Neural crest cell (in vitro differentiated cells): ENCODE measurements at places on chromosomes 6 and 20. TPM values are rescaled to one million over a fixed set of nuclear protein-coding genes. Genes with fewer than 3 reads are reported as not detected.

GRCh38 chr20:4017051-4017712 is 1.8 kb upstream of the RNF24 start:
- DNase-seq, result no peak
- no peaks in the 10 kb centered on the region for H3K36me3 ChIP-seq
- peak overlapping the region; percentile 74 for H3K4me3 ChIP-seq

- DNase-seq, result no peak
- peaks cover 3% of the 10 kb centered on the region for H3K36me3 ChIP-seq
These were observed 429.6 kb downstream of the BCKDHB start for GRCh38 chr6:80535914-80536565.

GRCh38 chr20:22472447-22473100 is 111.8 kb downstream of the FOXA2 start:
- no peaks in the 10 kb centered on the region for H3K36me3 ChIP-seq
- H3K4me3 ChIP-seq, result no peak overlapping the region
- no peak for DNase-seq
- H3K4me1 ChIP-seq, result no peaks in the 10 kb centered on the region
- H3K27me3 ChIP-seq, result peaks cover 81% of the 10 kb centered on the region

GRCh38 chr6:22765015-22765414 is 195.6 kb downstream of the HDGFL1 start:
- H3K27me3 ChIP-seq, result no peaks in the 10 kb centered on the region
- DNase-seq, result no peak
- H3K27ac ChIP-seq, result no peak overlapping the region
- peaks cover 3% of the 10 kb centered on the region for H3K36me3 ChIP-seq

- no peaks in the 10 kb centered on the region for H3K4me1 ChIP-seq
- no peak for DNase-seq
- no peak overlapping the region for H3K27ac ChIP-seq
- H3K4me3 ChIP-seq, result no peak overlapping the region
These were observed 85.8 kb upstream of the ARMC2 start for GRCh38 chr6:108762394-108762793.

- peak overlapping the region; percentile 16 for H3K4me3 ChIP-seq
- H3K27ac ChIP-seq, result no peak overlapping the region
- H3K27me3 ChIP-seq, result no peaks in the 10 kb centered on the region
- DNase-seq, result peak; percentile 36
These were observed 67.3 kb downstream of the ATP9A start for GRCh38 chr20:51700809-51701285.

DNA sequence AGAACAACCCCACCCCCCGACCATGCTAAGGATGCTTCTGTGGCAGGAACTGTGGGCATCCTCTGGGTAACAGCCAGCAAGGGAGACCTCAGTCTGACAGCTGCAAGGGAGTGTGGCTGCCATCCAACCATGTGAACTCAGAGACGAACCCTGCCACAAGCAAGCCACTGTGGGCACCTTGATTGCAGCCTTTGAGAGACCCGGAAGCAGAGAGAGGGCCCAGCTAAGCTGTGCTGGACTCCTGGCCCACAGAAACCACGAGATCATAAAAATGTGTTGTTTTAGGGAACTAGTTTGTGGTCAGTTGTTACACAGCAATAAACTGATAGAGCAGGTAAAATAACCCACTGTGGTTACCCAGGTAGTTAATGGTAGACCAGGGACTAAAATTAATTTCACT is 414.6 kb downstream of the CDH26 start:
- peaks cover 8% of the 10 kb centered on the region for H3K27me3 ChIP-seq
- no peaks in the 10 kb centered on the region for H3K36me3 ChIP-seq
- no peak for DNase-seq
- no peak overlapping the region for H3K27ac ChIP-seq
- no peaks in the 10 kb centered on the region for H3K4me1 ChIP-seq

- peaks cover 17% of the 10 kb centered on the region for H3K36me3 ChIP-seq
- H3K4me3 ChIP-seq, result peak overlapping the region; percentile 64
- no peak for DNase-seq
- peak overlapping the region; percentile 88 for H3K27ac ChIP-seq
- peaks cover 7% of the 10 kb centered on the region for H3K4me1 ChIP-seq
- H3K27me3 ChIP-seq, result no peaks in the 10 kb centered on the region
These were observed 8.7 kb downstream of the ZMYND8 start for GRCh38 chr20:47347661-47348435.

GRCh38 chr6:1797801-1798200 is 188.1 kb downstream of the FOXC1 start:
- no peak for DNase-seq
- H3K27ac ChIP-seq, result no peak overlapping the region
- H3K27me3 ChIP-seq, result no peaks in the 10 kb centered on the region
- peaks cover 9% of the 10 kb centered on the region for H3K4me1 ChIP-seq
- no peaks in the 10 kb centered on the region for H3K36me3 ChIP-seq

DNA sequence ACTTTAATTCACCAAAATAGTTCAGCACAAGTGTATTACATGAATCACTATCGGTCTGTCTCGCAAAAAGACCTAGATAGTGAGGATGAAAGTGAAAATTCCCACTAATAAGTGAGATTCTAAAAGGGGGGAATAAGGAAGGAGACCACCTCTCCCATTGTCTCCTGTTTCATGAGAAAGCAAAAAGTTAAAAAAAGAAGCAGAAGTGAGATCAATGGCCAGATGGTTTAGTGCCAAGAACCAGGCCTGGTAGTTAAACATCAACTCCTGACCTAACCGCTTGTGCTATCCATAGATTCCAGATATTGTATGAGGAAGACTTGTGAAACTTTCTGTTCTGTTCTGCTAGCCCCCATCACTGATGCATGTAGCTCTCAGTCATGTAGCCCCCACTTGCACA is 293.0 kb downstream of the RNGTT start:
- no peak overlapping the region for H3K27ac ChIP-seq
- H3K4me3 ChIP-seq, result no peak overlapping the region
- DNase-seq, result no peak

- H3K4me3 ChIP-seq, result no peak overlapping the region
- peaks cover 4% of the 10 kb centered on the region for H3K4me1 ChIP-seq
- no peaks in the 10 kb centered on the region for H3K36me3 ChIP-seq
- peaks cover 3% of the 10 kb centered on the region for H3K27me3 ChIP-seq
These were observed 1.5 kb downstream of the HM13 start for GRCh38 chr20:31515775-31516107.

DNA sequence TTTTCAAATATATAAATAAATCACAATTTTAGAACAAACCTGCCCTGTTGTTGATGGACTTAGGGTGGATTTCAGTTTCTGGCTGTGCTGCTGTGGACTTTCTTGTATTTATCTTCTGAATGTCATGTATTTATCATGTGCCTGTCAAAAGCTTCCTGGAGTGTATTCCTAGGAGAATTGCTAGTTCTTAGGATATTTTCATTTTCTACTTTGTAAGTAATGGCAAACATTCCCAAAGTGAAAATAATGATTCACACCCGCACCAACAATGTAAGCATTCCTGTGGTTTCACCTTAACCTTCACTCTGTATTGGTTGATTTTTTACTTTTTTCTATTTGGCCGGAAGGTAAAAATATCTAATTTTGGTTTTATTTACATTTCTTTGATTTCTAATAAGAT is 387.8 kb downstream of the SMOC2 start:
- no peak overlapping the region for H3K27ac ChIP-seq
- no peak for DNase-seq
- H3K36me3 ChIP-seq, result no peaks in the 10 kb centered on the region
- H3K4me1 ChIP-seq, result peaks cover 33% of the 10 kb centered on the region
- no peaks in the 10 kb centered on the region for H3K27me3 ChIP-seq

GRCh38 chr6:7219310-7219709 is 93.7 kb downstream of the SSR1 start:
- no peak overlapping the region for H3K4me3 ChIP-seq
- peaks cover 4% of the 10 kb centered on the region for H3K36me3 ChIP-seq
- peaks cover 11% of the 10 kb centered on the region for H3K4me1 ChIP-seq
- no peaks in the 10 kb centered on the region for H3K27me3 ChIP-seq
- H3K27ac ChIP-seq, result no peak overlapping the region

DNA sequence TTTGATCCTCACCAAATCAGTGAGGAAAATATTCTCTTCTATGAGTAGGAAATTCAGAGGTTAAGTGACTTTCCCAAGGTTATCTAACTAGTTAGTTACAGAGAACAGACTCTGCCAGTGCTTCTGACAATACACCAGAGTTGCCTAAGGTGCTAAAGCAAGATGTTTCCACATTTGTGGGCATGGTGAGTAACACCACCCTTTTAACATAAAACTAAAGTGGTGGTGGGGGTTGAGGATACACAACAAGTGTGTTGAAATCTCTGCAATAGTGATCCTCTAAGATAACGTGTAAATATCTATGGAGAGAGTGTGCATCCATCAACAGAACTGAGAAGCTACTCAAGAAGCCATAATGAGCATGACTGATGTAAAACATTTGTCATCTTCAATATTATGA is 11.7 kb downstream of the VNN2 start:
- H3K27me3 ChIP-seq, result no peaks in the 10 kb centered on the region
- no peaks in the 10 kb centered on the region for H3K4me1 ChIP-seq
- no peak overlapping the region for H3K4me3 ChIP-seq
- H3K36me3 ChIP-seq, result no peaks in the 10 kb centered on the region
- DNase-seq, result no peak

DNA sequence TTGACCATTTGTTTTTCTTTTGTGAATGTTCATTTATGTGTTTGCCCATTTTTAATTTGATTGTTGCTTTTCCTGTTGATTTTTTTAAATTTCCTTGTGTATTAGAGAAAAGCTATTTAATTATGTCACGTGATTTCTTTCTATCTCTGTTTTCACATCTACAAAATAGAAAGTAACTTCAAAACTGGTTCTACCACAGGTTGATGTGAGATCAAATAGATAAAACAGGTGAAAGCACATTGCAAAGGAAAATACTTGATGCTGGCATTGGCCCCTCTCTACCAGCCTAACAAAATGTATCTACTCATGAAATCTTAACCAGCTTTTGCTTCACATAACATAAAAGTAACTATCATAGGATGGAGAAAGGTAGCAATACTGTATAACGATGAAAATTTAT is 129.2 kb downstream of the TMEM242 start:
- no peak overlapping the region for H3K27ac ChIP-seq
- H3K36me3 ChIP-seq, result peaks cover 24% of the 10 kb centered on the region
- no peaks in the 10 kb centered on the region for H3K27me3 ChIP-seq
- DNase-seq, result no peak
- H3K4me3 ChIP-seq, result no peak overlapping the region

GRCh38 chr20:63124782-63125580 is 91.0 kb downstream of the YTHDF1 start:
- no peaks in the 10 kb centered on the region for H3K36me3 ChIP-seq
- no peak for DNase-seq

DNA sequence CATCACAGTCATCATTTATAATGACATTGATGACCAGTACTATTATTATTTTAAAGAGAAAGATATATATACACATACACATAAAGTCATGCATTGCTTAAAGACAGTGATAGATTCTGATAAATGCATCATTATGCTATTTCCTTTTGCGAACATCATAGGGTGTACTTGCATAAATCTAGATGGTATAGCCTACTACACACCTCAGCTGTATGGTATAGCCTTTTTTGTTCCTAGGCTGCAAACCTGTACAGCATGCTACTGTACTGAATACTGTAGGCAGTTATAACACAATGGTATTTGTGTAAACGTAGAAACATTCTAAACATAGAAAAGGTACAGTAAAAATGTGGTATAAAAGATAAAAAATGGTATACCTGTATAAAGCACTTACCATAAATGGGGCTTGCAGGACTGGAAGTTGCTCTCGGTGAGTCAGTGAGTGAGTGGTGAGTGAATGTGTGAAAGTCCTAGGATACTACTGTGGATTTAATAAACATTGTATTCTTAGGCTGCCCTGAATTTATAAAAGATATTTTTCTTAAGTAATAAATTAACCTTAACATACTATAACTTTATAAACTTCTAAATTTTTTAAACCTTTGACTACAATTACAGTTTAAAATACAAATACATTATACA is 23.9 kb downstream of the QKI start:
- no peak overlapping the region for H3K27ac ChIP-seq
- DNase-seq, result no peak
- H3K4me1 ChIP-seq, result peaks cover 51% of the 10 kb centered on the region
- H3K27me3 ChIP-seq, result no peaks in the 10 kb centered on the region

- H3K4me3 ChIP-seq, result no peak overlapping the region
- H3K36me3 ChIP-seq, result peaks cover 6% of the 10 kb centered on the region
- H3K27ac ChIP-seq, result no peak overlapping the region
- no peak for DNase-seq
- no peaks in the 10 kb centered on the region for H3K27me3 ChIP-seq
These were observed 7.4 kb downstream of the OSER1 start for GRCh38 chr20:44203161-44203560.

DNA sequence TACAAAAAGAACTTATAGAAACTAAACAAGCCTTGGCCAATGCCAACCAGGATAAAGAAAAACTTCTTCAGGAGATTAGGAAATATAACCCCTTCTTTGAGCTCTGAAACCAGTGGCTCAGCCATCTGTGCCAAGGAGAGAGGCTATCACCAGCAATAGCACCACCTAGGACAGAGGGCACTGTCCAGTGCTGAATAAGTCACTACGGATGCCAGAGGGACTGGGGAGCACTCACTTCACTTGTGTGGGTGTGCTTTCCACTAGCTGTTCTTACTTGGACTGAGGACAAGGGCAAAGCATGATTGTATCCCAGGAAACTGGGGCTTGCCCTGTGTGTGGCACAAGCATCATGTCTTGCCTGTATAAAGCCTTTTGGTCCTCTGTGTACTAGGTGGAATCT is 15.5 kb downstream of the TAF11 start:
- DNase-seq, result no peak
- H3K4me3 ChIP-seq, result no peak overlapping the region
- H3K27me3 ChIP-seq, result no peaks in the 10 kb centered on the region
- peaks cover 10% of the 10 kb centered on the region for H3K36me3 ChIP-seq
- no peaks in the 10 kb centered on the region for H3K4me1 ChIP-seq

GRCh38 chr6:30100585-30101443 is 12.1 kb downstream of the TRIM31 start:
- peak overlapping the region; percentile 84 for H3K4me3 ChIP-seq
- no peak for DNase-seq
- H3K36me3 ChIP-seq, result no peaks in the 10 kb centered on the region
- H3K27ac ChIP-seq, result no peak overlapping the region
- H3K4me1 ChIP-seq, result peaks cover 34% of the 10 kb centered on the region

DNA sequence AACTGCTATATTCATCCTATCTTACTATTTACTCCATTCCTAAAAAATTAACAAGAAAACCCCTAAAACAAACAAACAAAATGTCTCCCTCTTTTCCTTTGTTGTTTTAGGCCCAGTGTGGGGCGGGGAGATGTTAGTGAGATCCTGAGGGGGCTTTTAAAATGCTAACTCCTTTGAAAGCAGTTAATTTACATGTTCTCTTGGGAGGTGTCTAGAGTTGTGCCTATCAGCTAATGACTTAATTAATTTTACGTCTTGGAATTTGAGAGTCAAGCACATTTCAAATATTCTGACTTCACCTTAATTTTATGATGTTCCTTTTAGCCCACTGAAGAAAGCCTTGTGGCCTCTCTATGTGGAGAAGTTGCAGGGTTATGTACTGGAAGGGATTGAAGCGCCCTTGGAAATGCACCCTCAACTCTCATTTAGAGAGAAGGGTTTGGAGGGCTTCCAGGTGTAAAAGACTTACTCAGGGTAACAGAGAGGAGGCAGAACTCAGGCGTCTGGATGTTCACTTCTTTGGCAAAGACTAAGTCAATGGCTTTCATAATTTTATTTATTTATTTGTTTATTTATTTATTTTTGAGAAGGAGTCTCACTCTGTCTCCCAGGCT is 4.9 kb downstream of the SASH1 start:
- H3K27ac ChIP-seq, result peak overlapping the region; percentile 47
- peak overlapping the region; percentile 89 for H3K4me3 ChIP-seq
- peaks cover 64% of the 10 kb centered on the region for H3K4me1 ChIP-seq
- peaks cover 9% of the 10 kb centered on the region for H3K36me3 ChIP-seq
- no peaks in the 10 kb centered on the region for H3K27me3 ChIP-seq

The MYB gene
- 6.8 and 8.1 TPM in 2 replicates for total RNA-seq

The LY6G6C gene
- 1.2 TPM in 2 replicates for total RNA-seq

The SLC22A16 gene
- total RNA-seq, result not detected in 2 replicates

The MDFI gene
- total RNA-seq, result 64.2 and 65.8 TPM in 2 replicates

The MOG gene
- not detected in 2 replicates for total RNA-seq

The CCN6 gene
- not detected in 2 replicates for total RNA-seq

The ISM1 gene
- total RNA-seq, result 0.33 and 0.34 TPM in 2 replicates

The PEX3 gene
- 12.1 and 12.6 TPM in 2 replicates for total RNA-seq

The SCRT2 gene
- 3.7 and 4.1 TPM in 2 replicates for total RNA-seq
